ENCODE measurements at places on chromosomes 11 and 22.

- no peak for DNase-seq
Observed at GRCh38 chr11:5367448-5368074, 16.1 kb upstream of the OR51M1 start.

DNA sequence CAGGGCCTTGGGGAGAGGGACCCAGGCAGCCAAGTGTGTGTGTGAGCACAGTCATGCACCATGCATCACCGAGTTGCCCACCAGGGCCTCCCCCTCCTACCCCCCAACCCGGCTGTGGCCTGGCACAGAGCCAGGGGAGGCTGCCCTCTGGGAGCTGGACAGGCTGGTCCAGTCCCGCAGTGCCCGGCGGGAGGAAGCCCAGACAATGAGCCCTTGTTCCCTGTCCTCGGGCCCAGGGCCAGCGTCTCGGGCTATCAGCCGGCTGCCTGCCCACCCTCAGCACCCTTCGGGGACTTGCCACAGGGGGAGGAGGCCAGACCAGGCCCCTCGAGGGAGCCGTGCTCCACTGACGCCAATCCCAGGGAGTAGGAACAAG lies 4.5 kb downstream of the LRRC75B start:
- DNase-seq, result no peak

GRCh38 chr22:28582806-28583205 lies 96.8 kb downstream of the TTC28 start:
- DNase-seq, result no peak

DNA sequence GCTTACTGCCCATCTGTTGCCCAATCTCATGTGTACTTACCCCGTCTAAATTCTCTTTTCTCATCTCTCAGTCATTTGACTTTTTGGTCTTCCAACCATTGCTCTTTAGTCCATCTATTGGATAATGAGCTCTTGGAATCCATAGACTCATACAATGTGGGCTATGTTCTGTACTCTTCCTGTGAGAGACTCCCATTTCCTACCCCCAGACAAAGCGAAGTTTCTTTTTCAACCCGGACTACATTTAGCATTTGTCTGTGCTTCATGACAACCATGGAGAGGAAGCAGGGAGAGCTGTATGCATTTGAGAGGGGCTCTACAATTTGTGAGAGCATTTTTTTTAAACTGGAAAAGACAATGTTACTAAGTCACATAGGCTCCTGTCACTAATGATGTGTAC lies 4.0 kb upstream of the ARHGAP42 start:
- no peak for DNase-seq

DNA sequence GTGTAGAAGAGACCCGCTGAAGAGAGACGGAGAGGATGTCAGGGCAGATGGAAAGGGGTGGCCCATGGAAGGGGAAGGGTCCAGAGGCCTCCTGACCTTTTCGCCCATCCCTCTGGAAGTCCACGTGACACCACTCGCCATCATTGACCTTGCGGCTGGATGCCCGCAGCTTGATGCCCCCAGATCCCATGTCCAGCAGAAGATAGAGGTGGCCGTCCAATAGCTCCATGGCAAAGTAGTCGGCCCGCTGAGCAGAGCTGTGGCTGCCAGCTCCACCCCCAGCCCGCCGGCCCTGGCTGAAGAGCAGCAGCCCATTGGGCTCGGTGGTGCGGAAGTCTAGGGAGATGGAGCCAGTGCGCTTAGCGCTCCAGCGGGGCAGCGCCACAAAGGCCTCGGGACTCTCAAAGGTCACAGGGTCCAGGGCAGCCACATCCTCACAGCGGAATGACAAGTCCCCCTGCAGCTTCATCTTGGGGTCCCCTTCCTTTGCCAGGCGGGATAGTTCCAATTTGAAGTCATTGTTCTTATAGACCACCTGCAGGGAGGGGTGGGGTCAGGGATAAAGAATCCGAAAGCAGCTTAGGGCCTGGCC lies 55.7 kb downstream of the NRXN2 start:
- DNase-seq, result no peak

DNA sequence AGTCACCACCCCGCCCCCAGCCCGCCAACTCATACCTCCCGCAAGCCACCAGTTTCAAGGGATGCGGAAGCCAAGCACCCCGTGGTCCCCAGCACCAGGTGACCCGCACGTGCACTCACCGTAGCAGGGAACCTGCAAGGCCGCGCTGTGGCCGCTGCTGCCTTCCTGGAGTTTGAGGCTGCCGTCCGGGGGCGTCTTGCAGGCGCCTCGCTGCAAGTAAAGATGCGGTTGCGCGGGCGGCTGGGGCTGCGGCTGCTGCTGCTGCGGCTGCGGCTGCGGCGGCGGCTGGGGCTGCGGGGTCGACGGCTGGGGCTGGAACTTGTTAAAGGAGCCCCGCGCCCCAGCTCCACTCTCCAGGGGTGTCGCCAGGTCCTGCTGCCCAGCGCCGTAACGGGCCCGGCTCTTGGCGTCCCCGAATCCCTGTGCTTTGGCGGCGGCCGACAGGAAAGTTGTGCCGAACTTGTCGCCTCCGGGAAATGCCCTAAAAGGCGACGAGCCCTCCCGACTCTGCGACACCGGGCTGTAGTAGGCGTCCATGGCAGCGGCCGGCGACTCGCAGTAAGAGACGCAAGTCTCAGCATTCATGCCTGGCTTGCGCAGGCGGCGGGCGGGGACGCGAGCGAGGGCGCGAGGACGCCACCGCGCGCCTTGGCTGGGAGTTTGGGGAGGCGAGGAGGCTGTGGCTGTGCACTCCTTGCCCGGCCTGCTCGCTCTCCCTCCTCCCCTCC lies at the start of gene ALX4:
ALX4 (minus strand) TSS at position 662 of the 728 bp plus-strand sequence; CDS start at position 585, 77 bp downstream.
- no peak for DNase-seq

GRCh38 chr22:20909543-20910303 lies 7.5 kb upstream of the CRKL start:
- DNase-seq, result no peak

DNA sequence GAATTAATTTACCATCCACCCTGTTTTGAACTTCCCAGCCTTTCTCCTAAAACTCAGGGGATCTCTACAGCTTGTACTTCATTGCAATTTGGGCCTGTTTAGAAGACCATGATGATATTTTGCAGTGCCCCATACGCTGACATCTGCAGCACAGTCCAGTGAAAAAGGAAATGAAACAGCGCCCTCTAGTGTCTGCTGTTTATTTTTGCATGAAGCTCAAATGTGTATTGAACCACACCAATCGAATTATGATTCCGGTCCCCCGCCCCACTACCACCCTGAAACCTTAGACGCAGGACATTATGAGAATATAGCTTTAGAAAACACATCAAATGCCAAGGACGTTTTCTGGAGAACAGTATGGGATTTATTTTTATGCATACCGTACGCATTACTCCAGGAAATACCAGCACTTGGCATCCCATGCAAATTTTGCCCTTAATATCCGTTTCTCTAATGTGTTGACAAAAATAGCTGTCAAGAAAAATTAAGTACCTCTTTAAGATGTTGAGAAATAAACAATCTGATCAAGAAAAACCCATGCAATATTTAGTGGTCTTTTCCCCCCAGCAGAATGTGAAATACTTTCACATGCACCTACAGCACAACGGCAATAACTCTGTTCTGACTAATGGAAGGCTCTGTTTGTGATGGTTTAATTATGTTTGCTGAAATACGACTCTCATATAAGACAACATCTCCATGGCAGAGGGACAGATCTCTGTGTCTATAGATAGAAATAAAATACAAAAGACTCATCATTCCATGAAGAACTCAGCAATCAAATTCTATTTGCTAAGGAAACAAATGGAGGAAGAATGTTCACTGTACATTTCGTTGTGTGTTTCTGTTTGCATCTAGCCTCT lies 93.9 kb downstream of the TECTA start:
- peak; percentile 30 for DNase-seq

- peak; percentile 23 for DNase-seq
Observed at GRCh38 chr11:45079943-45080719, 66.3 kb upstream of the PRDM11 start.

- no peak for DNase-seq
Observed at GRCh38 chr11:78526497-78527146, 48.0 kb downstream of the NARS2 start.

GRCh38 chr11:1487091-1487850 lies 692 bp upstream of the MOB2 start:
- no peak for DNase-seq

GRCh38 chr22:35043252-35043933 lies 22.6 kb upstream of the ISX start:
- no peak for DNase-seq

DNA sequence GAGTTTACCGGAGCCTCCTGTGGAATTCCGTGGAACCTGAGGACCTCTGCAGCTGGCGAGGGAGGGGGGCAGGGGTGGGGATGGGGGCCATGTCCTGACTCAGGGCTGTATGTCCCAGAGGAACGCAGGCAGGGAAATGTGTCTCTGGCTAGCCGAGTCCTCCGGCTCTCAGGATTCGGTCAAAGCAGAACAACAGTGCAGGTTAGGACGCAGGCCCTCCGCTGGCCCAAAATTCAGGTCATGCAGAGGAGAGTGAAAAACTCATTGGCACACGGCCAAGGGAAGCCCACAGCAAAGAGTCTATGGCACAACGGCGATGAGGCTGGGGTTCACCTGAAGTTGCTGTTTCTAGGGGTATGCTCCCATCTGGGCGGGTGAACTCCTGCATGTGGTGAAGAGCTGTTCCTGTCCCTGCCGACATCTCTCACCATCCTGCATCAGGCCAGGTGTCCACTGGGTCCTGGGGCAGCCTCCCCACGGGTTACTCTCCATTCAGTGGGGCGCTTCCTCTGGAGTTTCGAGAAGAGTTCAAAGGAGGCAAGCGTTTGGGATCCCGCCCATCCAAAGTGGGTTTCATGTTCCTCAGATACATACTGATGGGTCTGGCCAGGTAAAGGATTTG lies 1055.3 kb downstream of the BRD1 start:
- DNase-seq, result no peak

DNA sequence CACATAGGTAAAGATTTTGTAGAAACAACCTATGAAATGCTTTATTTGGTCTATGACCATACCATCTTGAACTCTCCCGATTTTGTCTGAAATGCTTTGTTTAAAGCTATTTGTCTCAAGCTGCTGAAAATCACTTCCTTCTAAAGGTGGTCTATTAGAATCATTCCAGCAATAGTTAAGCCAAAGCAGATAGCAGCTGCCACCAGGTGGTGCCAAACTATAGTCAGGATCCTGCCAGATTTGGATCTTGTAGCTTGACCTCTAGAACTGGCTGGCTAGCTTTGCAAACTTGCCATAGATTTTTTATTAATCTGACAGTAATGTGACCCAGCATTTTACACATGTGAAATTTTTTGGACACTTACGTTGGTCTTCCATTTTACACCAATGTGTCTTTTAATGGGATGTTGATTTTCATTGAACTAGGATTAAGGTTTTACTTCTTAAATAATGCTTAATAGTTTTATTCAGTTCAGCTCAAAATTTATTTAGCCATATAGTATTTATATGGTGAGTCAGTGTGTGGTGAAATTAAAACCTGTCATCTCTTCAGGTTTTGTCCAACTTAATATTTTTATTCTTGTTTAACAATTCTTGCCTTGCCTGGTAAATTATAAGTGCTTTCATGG lies 19.7 kb downstream of the CTR9 start:
- no peak for DNase-seq

- no peak for DNase-seq
Observed at GRCh38 chr11:2099516-2100349, 39.5 kb downstream of the IGF2 start.

GRCh38 chr22:44907765-44908737 lies 101.8 kb downstream of the PHF21B start:
- DNase-seq, result no peak

DNA sequence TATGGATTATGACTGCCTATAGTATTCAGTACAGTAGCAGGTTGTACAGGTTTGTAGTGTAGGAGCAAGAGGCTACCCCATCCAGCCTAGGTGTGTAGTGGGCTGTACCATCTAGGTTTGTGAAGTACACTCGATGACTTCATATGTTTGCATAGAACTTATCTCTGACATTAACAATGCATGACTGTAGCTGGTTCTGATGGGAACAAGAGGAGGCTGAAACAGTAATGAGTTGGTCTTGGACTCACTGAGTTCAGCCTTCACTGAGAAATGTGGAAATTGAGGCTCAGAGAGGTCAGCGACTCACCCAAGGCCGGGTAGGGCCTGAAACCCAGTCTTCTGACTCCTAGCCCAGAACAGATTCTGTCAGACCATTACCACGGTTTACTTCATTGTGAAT lies 13.0 kb downstream of the MYO7A start:
- no peak for DNase-seq

DNA sequence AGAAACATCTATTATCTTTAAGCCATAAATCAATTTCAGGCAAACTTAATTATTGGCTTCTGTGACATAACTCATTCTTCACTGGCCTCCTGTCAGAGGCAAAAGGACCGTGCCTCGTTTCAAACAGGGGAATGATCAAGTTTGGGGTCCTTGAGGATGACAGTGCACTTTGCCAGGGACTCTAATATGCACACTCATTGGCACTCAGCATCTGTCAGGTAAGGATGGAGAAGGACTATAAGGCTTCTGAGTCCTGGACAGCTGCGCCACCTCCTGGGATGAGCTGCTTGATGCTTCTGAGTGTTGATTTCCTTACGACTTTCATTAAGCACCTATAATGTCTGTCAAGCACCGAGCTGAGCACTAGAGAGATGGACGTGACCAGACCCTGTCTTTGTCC lies 20.2 kb downstream of the BPIFC start:
- no peak for DNase-seq

DNA sequence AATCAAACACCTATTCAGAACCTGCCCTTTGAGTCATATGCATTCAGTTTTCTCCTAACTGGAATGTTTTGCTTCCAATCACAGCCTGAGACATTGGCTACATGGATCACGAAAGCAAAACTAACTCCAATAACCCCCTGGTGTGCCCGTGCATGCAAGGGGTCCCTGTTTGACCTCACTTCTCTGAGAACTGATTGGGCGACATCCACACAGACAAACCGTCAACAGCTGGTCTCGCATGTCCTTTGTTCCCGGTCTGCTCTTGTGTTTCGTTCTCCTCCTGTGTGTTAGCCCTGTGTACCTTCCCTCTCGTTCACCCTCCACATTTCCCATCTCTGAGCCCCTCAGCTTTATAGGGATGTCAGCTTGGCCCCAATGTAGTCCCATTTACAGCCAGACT lies 67.2 kb upstream of the TTC12 start:
- no peak for DNase-seq

DNA sequence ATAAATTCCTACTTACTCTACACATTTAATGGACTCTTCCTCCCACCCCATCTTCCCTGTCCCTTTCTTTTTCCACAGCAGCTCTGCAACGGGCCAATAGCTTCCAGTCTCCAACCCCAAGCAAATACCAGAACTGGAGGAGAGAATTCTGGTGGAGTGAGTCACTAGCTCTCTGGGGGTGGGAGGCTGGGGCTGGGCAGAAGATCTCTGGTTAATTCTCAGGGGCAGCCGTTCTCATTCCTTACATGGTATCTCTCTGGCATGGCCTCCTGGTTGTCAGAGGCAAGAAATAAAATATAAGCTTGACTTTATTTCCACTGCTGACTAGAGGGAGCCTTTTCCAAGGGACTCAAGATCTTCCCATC lies 90.4 kb upstream of the PARVA start:
- DNase-seq, result no peak

- no peak for DNase-seq
Observed at GRCh38 chr11:29685361-29685760, 331.5 kb downstream of the KCNA4 start.

- no peak for DNase-seq
Observed at GRCh38 chr11:56783448-56784041, 35.0 kb upstream of the OR9G4 start.

Measured in stimulated activated CD4-positive, alpha-beta T cell treated with anti-CD3 and anti-CD28 coated beads, TNF-alpha, amount 100 ng/mL, for 4 hours (primary cell).